ENCODE measurements at places on chromosomes 5 and 9. TPM values are rescaled to one million over a fixed set of nuclear protein-coding genes. Genes with fewer than 3 reads are reported as not detected.

DNA sequence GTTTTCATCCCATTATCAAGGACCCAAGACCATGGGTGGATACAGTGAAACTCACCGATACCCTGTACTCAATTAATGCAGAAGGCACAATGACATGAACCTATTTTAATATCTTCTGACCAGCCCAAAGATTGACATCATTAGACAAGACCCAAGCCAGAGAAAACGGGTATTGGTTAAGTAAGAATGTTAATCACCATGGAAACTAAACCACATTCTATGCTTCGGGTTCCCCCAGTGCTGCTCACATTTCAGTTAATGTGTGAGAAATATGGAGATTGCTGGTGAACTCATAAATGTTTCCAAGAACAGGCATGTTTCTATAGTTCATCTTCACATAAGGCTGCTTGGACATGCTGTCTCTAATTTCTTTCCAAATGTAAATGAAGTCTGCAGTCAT lies 77.0 kb downstream of the IRX2 start:
- DNase-seq: no peak

Gene PFN3
- polyA plus RNA-seq: 0.72 TPM

DNA sequence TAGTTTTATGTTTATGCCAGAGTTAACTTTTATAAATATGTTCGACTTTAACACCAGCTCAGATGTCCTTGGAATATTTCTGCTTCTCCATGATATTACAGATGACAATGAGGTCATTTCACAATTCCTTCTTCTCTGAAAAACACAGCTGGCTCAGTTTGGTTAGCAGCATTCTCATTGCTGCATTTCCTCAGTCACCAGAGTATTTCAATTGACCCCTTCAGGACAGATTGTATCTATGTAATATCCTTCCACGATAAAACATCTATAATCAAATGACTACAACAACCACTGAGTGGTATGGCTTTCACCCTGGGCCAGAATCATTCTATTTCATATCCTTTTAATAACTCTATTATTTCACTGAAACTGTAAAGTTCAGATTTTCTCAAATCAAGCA lies 148.7 kb downstream of the OXCT1 start:
- DNase-seq: no peak

DNA sequence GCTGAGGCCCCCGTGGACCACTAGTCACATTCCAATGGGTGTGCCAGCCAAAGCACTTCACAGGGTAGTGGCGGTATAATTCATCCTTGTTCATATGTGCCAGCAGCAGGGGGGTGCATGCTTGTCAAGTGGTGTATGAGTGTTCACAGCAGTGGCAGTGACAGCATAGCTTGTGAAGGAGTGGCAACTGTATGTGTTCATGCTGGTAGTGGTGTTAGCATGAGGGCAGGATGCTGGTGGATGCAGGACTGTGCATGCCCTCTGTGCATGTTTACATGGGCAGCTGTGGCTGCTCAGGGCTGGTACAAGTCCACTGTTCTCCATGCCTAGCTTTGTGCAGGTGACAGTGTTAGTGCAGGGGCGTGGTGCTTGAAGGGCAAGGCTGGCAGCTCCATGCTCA lies 253.4 kb upstream of the DMAC1 start:
- DNase-seq: no peak

DNA sequence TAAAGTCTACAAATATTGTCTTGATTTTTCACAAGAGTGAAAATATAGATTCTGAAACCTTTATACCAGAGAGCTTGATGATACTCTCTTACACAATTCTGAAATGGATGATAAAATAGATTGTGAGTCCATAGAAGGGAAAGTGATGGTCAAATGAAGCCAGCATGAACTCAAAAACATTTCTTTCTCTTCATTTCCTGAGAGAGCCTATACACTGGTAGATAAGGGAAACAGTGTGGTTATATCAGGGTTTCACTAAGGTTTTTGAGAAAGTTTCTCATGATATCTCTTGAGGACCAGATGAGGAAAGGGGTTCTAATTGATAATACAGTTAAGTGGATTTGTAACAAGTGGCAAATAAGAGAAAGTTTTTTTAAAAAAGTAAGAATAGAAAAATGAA lies 254.1 kb downstream of the PJA2 start:
- no peak for DNase-seq

GRCh38 chr5:123001808-123002207 lies 34.7 kb downstream of the PPIC start:
- DNase-seq: no peak

Gene SHLD3
- 5.3 TPM for polyA plus RNA-seq

Gene FOXD4
- polyA plus RNA-seq: 0.25 TPM

- DNase-seq: no peak
These were observed 32.1 kb upstream of the MSANTD3 start for GRCh38 chr9:100394816-100395215.

Gene ACTBL2
- polyA plus RNA-seq: not detected

DNA sequence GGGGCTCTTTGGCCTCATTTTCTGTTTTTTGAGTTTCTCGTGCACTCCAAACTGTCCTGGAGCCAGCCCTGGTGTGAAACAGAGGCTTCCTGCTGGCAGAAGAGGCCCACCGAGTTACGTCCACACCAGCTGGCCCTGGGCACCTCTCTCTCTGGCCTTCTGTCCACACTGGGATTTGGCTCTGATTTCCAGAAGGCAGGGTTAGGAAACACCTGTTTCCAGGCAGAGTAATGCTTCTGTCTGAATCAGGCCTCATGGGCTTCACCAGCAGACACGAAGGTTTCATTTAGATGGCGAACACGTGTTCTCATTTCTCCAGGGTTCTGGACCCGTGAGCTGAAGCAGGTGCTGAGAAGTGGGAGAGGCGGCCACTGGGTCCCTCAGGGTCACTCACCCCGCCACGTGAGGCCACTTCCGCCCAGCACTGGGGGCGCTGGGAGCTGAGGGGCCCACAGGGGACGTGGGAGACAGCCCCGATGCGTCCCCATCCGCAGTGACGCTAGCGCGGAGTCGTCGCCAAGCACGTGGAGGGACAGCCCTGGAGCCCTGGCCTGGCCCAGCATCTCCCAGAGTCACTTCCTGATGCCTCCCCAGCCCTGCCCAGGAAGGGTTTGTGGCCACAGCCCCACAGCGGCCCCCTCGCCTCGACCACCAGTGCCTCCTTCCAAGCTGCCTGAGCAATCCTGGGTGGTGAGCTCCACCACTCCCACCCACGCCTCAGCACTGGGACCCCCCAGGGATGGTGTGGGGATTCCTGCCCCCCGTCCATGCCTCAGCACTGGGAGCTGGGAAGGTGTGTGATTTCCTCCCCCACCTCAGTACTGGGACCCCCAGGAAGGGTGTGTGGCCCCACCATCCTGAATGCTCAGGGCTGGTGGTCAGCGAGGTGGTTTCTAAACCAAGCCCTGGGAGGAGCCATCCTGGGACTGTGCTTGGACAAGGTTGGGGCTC lies 4.9 kb upstream of the LRRC14B start:
- no peak for DNase-seq

DNA sequence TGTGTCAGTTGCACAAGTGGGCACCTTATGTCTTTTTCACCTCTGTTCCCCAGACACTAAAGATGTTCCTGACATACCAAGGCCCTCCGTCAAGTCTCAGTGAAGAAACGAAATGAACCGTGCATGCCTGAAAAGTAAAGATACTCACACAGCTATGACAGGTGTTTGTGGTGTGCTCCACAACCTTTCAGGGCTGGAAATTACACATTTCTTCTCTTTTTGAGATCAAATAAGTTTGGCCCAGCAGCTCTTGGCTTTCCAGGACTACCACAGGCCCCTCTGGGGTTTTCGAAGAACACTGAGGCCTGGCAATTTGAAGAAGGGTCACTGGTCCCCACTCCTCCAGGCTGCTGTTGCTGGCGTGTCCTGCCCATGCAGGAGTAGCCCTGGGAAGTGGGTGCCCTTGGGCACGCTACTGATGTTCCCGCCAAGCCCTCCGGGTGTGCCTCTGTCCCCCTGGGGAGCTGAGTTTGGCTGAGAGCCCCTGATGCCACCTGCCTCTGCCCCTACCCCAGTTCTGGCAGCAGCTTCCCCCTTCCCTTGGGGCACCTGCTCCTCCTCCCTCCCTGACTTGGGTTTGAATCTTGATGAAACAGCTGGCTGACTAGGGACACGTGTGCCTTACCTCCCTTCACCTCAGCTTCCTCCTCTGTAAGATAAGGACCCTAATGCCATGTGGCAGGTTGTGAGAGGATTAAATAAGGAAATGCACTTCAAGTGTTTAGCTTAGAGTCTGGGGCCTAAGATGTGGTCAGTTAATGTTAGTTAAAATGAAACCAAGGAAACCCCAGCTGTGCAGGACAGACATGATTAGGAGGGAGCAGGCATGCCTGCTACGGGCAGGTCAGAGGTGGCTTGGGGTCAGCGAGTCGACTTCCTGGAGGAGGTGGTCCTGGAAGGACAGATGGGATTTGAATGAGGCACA lies 49.1 kb upstream of the GADD45G start:
- no peak for DNase-seq

GRCh38 chr5:151534350-151534749 lies 56.8 kb downstream of the FAT2 start:
- DNase-seq: no peak

Gene FGF18
- 0.24 TPM for polyA plus RNA-seq

Gene PHF24
- polyA plus RNA-seq: 0.17 TPM

- no peak for DNase-seq
These were observed 103.4 kb downstream of the GDNF start for GRCh38 chr5:37736397-37736796.

DNA sequence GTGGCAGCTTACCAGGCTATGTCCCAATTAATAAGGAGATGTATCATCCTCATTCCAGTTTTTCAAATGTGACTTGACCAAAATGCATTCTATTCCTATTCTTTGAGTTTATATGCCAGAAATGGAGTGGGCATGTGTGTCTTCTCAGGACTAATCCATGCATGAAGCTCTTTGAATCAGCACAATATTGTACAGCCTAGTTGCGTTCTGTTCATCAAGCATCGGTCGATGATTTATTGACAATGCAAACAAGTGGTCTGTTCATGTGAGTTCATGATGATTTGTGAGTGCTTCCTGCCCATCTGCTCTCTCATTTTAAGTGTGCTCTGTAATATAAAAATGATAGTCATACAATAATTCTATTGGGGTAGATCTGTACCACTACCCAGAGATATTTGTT lies 48.3 kb downstream of the PALM2AKAP2 start:
- DNase-seq: no peak

Gene PCDHGA1
- 0.92 TPM for polyA plus RNA-seq

- no peak for DNase-seq
These were observed 65.6 kb downstream of the PSD2 start for GRCh38 chr5:139861021-139861888.

Gene RORB
- polyA plus RNA-seq: 0.28 TPM

DNA sequence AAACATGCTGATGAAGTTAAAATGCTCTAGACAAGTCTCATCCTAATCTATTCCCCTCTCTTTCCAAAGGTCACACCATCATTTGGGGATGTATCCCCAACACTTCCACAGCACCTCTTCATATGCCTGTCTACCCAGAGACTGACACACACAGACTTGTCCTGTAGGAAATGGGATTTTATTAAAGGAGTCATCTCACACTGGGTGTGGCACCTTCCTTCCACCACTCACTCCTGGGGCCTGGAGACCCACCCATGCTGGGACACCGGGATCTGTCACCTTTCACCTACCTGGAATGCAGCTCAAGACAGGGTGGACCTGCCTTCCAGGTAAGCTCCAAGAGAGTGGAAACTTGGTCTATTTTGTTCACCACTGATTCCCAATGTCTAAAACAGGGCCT lies 99.4 kb upstream of the HAND1 start:
- DNase-seq: no peak

Gene TRIM32
- polyA plus RNA-seq: 23.8 TPM

Gene CTNNAL1
- 69.7 TPM for polyA plus RNA-seq

- no peak for DNase-seq
These were observed 39.4 kb downstream of the CTNNAL1 start for GRCh38 chr9:108973895-108974294.

GRCh38 chr9:6758498-6759184 lies 868 bp downstream of the KDM4C start:
- peak; percentile 30 for DNase-seq

Gene MUSK
- not detected for polyA plus RNA-seq

Gene MRPS30
- 71.6 TPM for polyA plus RNA-seq

GRCh38 chr9:120726484-120726883 lies 12.2 kb upstream of the MEGF9 start:
- DNase-seq: no peak

Gene CAMLG
- polyA plus RNA-seq: 66.5 TPM

DNA sequence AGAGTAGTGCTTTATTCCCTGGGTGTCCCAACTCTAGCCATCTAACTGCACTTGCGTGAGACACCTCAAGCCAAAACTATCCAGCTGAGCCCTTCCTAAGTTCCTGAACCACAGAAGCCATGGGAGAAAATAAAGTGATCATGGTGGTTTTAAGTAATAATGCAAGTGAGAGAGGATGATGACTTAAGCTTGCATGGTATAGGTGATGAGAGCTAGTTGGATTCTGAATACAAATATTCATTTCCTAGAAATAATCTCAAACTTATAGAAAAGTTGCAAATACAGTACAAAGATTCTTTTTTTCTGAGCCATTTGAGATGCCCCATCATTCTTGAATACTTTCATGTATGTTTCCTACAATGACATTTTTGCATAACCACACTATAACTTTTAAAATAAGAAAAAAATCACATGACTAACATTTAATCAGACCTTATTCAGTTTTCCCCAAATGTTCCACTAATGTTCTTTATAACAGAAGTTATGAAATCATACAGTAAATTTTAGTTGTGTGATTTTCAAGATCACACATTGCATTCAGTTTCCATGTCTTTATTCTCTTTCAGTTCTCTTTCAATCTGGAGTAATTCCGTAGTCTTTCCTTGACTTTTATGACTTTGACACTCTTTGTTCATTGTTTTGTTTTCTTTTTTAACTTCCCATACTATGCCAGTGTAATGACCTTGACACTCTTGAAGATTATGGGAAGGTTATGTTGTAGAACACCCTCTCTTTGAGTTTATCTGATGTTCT lies 5.5 kb upstream of the AK3 start:
- DNase-seq: no peak

GRCh38 chr5:126938466-126938865 lies 91.9 kb downstream of the MARCHF3 start:
- DNase-seq: no peak

DNA sequence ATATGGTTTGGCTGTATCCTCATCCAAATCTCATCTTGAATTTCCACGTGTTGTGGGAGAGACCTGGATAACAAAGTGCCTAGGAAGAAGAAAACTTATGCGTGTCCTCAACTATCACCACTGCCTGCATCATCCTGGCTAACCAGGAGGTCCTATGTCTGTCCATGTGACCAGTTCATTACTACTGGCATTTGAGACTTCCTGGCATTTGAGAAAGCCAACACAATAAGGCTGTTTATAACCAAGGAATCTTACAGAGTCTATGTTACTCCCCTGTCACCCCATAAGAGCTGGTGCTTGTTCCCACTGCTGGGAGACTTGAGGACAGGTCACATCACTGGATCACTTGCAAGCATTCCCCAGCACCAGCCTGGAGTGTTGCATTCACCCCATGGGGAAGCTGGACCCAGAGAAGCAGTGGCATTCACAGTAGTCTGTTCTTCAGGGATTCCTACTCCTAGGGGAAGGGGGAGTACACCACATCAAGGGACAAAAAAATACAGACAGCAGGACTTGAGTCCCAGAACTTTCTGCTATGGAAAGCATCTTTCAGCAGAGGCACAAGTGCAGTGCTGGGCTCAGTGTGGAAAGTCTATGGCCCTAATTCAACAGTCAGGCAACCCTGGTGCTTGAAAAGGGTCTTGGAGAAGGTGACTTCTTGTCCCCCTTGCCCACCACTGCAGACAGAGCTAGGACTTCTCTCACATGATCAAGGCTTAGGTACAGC lies 717.1 kb downstream of the SEMA5A start:
- no peak for DNase-seq

GRCh38 chr9:36995927-36996705 lies 38.0 kb downstream of the PAX5 start:
- no peak for DNase-seq

Gene LYSMD3
- polyA plus RNA-seq: 31.4 TPM
